OCI-LY7 (cell line): ENCODE measurements at places on chromosomes 6 and 20.
A peak's percentile ranks its signal among the peaks of the same experiment; 100 is the strongest.

- DNase-seq, result no peak
These were observed 54.5 kb downstream of the TRMT11 start for GRCh38 chr6:126040826-126041225.

DNA sequence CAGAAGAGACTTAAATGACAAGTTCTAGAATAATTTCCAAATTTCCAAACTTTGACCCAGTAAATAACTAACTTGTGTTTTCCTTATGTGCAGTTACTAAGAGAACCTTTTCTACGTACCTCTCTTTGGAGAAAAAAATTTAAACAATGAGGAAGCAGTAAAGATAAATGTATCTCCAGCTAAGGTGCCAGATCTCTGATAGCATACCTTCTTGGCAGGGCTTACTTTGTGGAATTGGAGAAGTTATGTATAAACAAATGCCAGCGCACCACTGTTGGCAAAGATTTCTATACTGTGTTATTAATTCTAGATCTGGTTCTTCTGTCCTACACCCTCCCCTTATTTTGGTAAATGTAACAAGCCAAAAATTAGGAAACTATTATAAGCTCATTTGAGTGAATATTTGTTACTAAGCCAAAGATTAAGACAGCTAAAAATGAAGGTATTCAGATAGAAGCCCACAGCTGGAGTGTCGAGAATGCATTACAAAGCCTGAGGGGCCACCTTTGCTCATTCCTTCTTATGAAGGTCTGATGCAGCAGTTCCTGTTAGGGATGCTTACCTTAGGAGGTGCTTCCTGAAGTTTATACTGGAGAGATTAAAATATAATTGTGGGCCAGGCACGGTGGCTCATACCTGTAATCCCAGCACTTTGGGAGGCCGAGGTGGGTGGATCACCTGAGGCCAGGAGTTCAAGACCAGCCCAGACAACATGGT, 373.1 kb upstream of the SOX4 start:
- DNase-seq, result no peak

DNA sequence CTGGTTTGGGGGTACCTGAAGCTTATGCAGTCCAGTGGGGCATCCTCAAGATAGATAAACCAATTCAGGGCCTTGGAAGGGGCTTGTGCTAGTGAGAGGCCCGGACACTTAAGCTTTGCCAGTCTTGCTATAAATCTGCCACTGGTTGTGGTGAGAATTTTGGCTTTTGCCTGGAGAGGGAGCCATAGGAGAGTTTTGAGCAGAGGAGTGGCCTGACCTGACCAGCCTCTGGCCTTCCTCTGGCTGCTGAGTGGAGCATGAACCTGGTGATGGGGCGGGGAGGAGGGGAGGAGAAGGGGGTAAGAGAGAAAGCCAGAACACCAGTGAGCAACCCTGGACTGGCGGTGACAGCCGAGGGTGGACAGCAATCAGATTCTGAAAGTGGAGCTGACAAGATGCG, 7.1 kb downstream of the TMEM74B start:
- no peak for DNase-seq

- DNase-seq, result no peak
These were observed 967 bp downstream of the SMPDL3A start for GRCh38 chr6:122790028-122790422.

DNA sequence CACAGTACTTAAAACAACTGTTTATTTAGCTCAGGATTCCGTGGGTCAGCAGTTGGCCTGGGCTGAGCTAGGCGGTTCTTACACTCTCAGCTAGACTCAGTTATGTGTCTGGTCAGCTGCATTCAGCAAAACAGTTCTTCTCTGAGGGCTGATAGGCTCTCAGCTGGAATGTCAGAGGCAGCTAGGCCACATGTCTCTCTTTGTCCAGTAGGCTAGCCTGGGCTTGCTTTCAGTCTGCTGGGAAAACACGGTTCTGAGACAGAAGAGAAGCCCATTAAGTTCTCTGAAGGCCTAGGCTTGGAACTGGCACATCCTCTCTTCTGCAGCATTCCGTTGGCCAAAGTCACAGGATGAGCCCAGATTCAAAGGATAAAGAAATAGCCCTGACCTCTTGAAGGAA, 65.6 kb downstream of the TULP4 start:
- DNase-seq, result no peak

DNA sequence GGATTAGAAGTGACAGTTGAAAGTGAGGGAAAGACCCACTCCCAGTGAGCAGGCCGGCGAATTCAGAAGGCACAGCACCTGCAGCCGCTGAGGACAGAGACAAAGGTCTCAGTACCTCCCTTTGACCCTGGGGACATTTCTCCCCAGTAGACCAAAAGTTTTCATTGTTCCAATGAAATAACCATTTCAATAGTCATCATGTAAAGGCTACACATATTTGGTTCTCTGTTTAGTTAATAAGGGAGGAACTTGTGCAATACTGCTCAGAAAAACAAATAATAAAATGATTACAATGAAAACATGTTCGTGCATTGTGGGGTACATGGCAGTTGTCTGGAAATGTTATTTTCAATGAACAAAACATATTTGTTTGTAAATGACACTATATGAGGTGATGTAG, 52.5 kb downstream of the EDN1 start:
- DNase-seq, result no peak

GRCh38 chr6:56076033-56076432, 171.3 kb downstream of the COL21A1 start:
- DNase-seq, result no peak

GRCh38 chr6:163165922-163166321, 248.6 kb upstream of the QKI start:
- DNase-seq, result no peak

- DNase-seq, result no peak
These were observed 94.2 kb upstream of the MBOAT1 start for GRCh38 chr6:20306491-20306890.

- no peak for DNase-seq
These were observed 42.2 kb downstream of the ZHX3 start for GRCh38 chr20:41275301-41275731.

DNA sequence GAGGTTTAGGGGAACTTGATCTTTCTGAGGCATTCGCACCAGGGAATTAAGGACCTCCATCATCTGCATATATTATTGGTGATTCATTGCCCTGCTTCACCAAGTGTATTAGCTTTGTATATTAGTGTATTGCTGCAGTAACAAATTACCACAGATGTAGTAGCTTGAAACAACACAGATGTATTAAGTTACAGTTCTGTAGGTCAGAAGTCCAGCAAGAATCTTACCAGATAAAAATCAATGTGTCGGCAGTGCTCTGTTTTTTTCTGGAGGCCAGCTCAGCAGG, 65.8 kb downstream of the HMGN3 start:
- DNase-seq, result no peak

GRCh38 chr6:90431576-90431975, 134.9 kb upstream of the BACH2 start:
- DNase-seq, result no peak

DNA sequence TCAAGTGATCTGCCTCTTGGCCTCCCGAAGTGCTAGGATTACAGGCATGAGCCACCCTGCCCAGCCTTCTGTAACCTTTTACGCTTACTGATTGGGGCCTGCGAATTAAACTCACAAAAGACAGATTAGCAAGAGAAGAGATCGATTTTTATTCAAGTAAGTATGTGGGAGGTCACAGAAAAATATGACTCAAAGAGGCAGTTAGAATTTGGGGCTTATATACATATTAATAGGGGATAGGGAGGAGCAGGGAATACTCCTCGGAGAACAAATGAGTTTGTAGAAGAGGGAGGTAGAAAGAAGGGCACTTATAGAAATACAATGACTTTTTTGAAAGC, 78.9 kb downstream of the CD24 start:
- no peak for DNase-seq

DNA sequence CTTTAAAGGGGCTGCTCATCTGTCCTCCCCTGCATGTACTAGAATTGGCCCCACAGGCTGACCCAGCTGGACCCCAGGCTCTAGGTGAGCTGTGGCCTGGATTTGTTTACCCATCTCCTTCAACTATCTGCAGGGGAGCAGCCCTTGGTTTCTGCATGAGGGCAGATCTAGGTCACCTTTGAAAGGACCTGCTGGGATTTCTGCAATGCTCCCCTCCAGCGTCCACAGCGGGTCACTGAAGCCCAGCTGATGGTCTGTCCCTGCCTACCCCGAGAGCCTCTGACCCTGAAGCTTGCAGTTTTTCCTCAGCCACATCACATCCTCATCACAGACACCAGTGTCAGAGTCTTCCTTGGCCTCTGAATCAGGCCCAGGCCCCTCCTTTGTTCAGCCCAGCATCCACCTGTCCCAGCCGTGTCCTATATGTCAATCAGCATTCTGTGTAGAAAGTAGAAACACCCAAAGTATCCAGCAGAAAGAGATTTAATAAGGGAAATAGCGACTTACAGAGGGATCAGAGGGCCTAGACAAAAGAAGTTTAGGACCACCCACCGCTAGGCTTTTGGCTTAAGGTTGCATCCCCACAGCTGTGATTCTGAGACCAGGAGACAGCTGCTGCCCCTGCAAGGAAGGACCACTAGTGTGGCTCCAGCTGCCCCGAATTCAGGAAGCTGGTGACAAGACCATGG, 243.1 kb downstream of the LRFN2 start:
- no peak for DNase-seq

DNA sequence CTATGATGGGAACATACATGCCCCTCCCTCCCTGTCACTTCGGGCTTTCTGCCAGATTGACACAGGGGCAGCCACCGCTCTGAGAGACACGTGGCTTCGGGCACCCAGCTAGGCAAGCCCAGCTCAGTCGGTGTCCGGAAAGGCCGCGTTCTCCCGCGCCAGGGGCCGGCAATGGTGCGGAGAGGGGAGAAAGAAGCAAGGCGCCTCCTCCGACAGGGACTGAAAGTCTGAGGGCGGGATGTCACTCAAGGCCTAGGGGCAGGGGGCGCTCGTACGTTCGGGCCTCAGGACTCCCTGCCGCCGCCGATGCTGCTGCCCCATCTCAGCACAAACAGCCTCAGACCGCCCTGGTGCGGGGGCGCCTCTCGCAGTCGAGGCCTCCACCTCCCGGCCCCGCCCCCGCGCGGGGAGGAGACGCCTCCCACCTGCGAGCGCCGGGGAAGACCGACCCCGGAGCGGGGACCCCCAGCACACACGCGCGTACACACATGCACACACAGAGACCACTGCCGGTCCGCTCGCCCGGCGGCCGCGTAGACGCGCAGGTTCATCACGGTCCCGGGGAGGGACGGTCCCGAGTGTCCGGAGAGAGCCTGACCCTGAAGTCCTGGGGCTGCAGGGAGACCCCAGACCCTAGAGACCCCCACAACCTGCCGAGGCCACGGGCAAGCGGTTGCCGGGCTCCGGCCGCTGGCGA, 1.9 kb downstream of the GRM4 start:
- peak; percentile 66 for DNase-seq
